B cell (primary cell): ENCODE measurements at places on chromosomes 11 and 22.

- H3K4me1 ChIP-seq: no peaks in the 10 kb centered on the region
- H3K27ac ChIP-seq: no peak overlapping the region
- no peaks in the 10 kb centered on the region for H3K27me3 ChIP-seq
- no peak for DNase-seq
- H3K4me3 ChIP-seq: no peak overlapping the region
Measured at GRCh38 chr11:37115963-37116362, 517.9 kb upstream of the RAG2 start.

- H3K27ac ChIP-seq: peak overlapping the region; percentile 83
- DNase-seq: no peak
- H3K36me3 ChIP-seq: no peaks in the 10 kb centered on the region
- H3K4me3 ChIP-seq: peak overlapping the region; percentile 71
Measured at GRCh38 chr22:31495343-31495742, 993 bp upstream of the SFI1 start.

DNA sequence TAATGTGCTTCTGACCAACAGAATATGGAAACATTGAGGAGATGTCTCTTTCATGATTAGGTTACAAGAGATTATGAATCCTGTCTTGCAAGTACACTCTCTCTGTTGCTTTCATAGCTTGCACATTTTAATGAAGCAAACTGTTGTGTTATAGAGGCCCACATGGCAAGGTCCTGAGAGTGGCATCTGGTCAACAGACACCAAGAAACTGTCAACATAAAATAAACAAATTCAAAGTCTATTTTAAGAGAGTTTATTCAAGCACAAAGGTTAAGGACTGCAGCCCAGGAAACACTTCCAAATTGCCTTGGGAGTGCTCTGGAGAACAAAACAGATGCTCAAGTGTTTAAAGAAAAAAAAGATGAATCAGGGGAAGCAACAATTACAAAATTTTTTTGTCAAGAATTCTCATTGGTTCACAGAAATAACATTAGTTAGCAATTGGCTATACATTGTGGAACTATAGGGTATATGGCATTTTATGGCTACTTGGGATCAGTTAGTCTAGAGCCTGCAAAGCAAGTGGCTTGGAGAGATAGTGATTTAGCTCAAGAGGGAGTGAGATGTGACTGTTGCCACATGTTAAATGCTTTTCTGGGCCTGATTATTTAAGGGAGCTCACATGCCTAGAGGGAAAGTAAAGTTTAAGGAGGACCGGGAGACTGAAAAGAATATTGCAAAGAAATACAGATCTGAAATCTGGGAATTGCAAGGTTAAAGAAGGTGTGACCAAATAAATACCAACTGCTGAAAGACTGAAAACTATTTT is 54.6 kb downstream of the CTSC start:
- no peak overlapping the region for H3K4me3 ChIP-seq
- DNase-seq: no peak
- no peaks in the 10 kb centered on the region for H3K4me1 ChIP-seq

- H3K36me3 ChIP-seq: no peaks in the 10 kb centered on the region
- no peaks in the 10 kb centered on the region for H3K27me3 ChIP-seq
- H3K27ac ChIP-seq: no peak overlapping the region
- no peak overlapping the region for H3K4me3 ChIP-seq
- H3K4me1 ChIP-seq: no peaks in the 10 kb centered on the region
Measured at GRCh38 chr11:77397631-77398030, 76.3 kb downstream of the PAK1 start.

- H3K4me3 ChIP-seq: peak overlapping the region; percentile 75
- H3K4me1 ChIP-seq: peaks cover 12% of the 10 kb centered on the region
- no peak for DNase-seq
- H3K27me3 ChIP-seq: no peaks in the 10 kb centered on the region
- H3K36me3 ChIP-seq: peaks cover 4% of the 10 kb centered on the region
- H3K27ac ChIP-seq: peak overlapping the region; percentile 88
Measured at GRCh38 chr11:111878385-111878848, 548 bp downstream of the FDXACB1 start.

DNA sequence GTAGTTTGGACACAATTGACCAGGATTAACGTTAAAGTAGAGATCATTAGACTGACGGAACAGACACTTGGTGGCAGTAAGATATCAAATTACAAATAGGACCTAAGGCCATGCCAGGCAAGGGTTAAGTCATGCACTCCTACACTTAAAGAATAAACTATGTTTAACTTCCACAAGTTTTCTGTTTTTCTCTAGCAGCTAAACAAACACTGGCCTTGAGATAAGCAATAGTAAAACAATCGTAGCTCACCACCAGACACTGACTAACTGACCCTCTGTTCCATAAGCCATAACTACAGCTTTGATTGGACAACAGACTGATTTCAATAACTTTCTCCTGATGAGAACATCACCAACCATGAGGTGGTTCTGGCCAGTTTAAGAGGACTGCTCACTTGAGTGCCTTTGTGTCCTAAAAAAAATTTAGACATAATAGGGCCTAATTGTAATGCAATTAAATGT is 2.0 kb upstream of the CEP126 start:
- DNase-seq: no peak
- peaks cover 21% of the 10 kb centered on the region for H3K4me1 ChIP-seq
- H3K36me3 ChIP-seq: no peaks in the 10 kb centered on the region
- no peak overlapping the region for H3K4me3 ChIP-seq
- no peak overlapping the region for H3K27ac ChIP-seq

GRCh38 chr11:63670433-63671321 is 499 bp downstream of the ATL3 start:
- H3K4me1 ChIP-seq: peaks cover 9% of the 10 kb centered on the region
- peak; percentile 60 for DNase-seq
- H3K27me3 ChIP-seq: no peaks in the 10 kb centered on the region
- H3K27ac ChIP-seq: peak overlapping the region; percentile 62

GRCh38 chr11:134466156-134466555 is 54.1 kb upstream of the B3GAT1 start:
- no peak overlapping the region for H3K4me3 ChIP-seq
- H3K27ac ChIP-seq: no peak overlapping the region
- DNase-seq: no peak
- no peaks in the 10 kb centered on the region for H3K4me1 ChIP-seq
- no peaks in the 10 kb centered on the region for H3K36me3 ChIP-seq
- no peaks in the 10 kb centered on the region for H3K27me3 ChIP-seq

GRCh38 chr11:106208760-106209159 is 131.3 kb downstream of the AASDHPPT start:
- H3K27ac ChIP-seq: no peak overlapping the region
- H3K27me3 ChIP-seq: no peaks in the 10 kb centered on the region
- no peaks in the 10 kb centered on the region for H3K4me1 ChIP-seq
- no peak for DNase-seq
- H3K4me3 ChIP-seq: no peak overlapping the region
- no peaks in the 10 kb centered on the region for H3K36me3 ChIP-seq

DNA sequence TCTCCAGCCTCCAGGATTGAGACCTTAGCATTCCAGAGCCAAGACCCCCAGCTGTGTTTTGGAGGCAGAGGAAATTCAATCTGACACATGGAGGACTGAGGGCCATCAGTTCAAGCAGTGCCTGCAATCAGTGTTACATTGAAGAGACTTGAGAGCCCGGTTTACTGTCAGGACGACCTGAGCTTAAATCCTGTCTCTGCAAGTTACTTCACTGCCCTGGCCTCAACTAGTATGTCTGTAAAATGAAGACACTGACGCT is 35.1 kb downstream of the TRIM29 start:
- DNase-seq: no peak
- no peak overlapping the region for H3K4me3 ChIP-seq
- no peak overlapping the region for H3K27ac ChIP-seq
- H3K36me3 ChIP-seq: no peaks in the 10 kb centered on the region

DNA sequence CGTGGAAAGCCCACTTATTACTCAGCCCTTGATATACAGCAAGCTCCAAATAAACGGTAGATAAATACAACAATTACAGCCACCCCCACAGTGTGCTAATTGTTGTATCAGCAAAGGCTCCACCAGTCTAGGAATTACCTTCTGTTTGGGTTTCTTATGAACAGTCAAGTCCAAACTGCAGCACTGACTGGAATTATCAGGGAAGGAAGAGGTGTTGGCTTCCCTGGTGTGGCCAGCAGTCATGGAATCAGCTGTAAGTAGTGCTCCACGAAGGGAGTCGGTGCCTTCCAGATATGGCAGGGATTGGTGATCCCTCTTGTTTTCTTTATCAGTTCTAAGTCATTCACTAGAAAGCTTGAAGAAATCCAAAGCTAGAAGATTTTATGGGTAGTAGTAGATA is 209.1 kb downstream of the SNX19 start:
- H3K4me3 ChIP-seq: no peak overlapping the region
- no peaks in the 10 kb centered on the region for H3K27me3 ChIP-seq
- DNase-seq: no peak
- H3K36me3 ChIP-seq: no peaks in the 10 kb centered on the region

DNA sequence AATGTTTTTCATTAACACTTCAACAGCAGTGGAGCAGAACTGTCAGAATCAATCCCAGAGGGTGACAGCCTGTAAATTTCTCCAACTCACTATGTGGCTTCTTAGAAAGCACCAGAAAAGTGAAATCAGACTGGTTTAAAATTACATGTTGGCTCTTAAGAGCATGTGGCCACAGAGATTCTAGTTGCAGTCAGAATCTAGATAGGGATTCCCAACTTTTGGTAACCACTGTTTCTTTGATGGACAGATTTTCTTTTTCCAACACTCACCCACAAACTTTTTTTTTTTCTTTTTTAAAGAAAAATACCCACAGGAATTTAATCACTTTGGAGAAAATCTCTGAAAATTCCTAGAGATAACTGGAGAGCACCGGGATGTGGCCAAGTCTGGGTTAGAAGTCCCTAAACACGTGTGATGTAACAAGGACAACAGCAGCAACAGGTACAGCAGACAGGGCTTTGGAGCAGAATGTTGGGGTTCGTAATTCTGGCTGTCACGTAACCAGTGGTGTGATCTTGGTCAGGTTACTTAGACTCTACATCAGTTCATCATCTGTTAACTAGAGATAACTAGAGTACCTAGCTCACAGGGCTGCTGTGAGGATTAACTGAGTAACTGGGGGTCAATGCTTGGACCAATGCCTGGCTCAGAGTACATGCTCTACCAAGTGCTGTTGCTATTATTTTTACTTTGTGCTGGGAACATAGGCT is 100.1 kb downstream of the NAT10 start:
- H3K27ac ChIP-seq: no peak overlapping the region
- H3K4me1 ChIP-seq: peaks cover 11% of the 10 kb centered on the region
- H3K4me3 ChIP-seq: no peak overlapping the region
- H3K27me3 ChIP-seq: no peaks in the 10 kb centered on the region
- no peak for DNase-seq
- H3K36me3 ChIP-seq: no peaks in the 10 kb centered on the region

DNA sequence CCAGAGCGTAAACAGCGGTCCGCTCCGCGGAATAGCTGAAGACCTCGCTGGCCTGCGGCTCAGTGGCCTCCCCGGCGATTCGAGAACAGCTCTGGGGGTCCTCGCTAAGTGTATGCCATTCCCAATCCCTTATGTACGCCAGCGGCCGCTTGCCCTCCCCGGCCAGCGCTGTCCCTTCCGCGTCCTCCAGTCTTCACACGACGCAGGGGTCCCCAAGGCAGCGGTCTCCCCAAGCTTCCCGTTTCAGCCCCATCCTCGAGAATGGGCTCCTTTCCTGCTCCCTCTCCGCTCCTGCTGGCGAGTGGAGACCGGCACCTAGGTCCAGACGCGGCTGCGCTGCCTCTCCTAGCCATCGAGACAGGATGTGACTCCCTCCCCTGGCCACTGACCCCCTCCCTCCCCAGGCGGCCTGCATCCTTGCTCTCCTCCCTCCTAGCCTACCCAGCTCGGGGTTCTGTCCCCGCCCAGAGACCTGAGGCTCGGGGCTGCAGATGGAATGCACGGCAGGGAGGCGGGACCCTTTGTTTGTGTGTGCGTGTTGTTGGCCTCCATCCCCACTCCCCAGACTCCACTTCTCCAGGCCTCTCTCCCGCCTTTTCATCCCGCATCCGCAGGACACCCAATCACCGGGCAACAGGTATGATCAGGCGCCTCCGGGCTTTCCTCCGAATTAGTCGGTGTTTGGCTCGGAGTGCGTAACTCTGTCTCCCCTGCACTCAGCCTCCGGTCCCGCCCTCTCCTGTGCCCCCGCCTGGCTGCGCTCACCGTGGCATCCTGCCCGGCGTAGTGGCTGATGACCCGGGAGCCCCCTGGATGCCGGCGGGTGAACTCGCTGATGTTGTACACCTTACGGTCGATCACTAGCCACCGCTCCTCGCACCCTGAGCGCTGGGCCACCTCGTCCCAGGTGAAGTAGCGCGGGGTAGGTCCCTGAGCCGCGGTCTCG is 740 bp downstream of the FADS1 start:
- peaks cover 17% of the 10 kb centered on the region for H3K27me3 ChIP-seq
- H3K4me3 ChIP-seq: peak overlapping the region; percentile 64
- H3K27ac ChIP-seq: peak overlapping the region; percentile 17
- no peaks in the 10 kb centered on the region for H3K36me3 ChIP-seq
- peak; percentile 69 for DNase-seq
- H3K4me1 ChIP-seq: peaks cover 9% of the 10 kb centered on the region

DNA sequence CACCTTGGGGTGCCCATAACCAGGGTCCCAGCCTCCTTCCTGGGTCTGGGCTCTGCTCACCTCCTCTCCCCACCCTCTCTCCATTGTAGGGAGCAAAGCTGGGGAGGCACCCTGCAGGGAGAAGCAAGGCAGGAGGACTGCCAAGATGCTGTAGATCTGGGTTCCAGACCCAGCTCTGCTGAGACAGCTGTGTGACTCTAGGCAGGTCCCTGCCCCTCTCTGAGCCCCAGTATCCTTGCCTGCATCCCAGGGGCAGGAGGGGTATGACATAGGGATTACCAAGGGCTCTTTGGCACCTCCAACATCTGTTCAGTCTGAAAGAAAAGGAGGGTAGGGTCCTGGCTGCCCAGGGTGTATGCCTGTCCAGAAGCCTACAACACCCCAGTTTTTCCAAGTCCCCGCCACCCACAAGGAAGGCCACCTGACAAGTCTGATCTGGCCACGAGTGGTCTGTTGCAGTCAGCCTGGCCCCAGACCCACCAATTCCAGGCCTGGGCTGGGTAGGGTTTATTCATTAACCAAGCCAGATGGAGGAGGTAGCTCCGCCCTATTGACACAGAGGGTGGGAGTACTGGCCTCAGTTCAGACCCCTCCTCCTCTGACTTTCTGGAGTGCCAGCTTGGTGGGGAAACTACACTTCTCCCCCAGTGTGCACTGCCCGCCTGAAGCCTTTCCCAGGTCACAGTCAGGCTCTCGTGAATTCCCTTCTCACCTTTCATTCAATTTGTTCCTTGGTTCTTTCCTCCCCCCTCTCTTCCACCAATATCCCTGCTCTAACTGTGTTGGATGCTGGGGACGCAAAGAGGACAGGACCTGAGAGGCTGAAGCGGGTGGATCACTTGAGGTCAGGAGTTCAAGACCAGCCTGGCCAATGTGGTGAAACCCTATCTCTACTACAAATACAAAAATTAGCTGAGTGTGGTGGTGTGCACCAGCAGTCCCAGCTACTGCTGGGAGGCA is 15.0 kb downstream of the STARD10 start:
- no peaks in the 10 kb centered on the region for H3K27me3 ChIP-seq
- H3K4me3 ChIP-seq: no peak overlapping the region
- DNase-seq: no peak
